Effector CD4-positive, alpha-beta T cell (primary cell): ENCODE measurements at places on chromosomes 1 and 21.
A peak's percentile ranks its signal among the peaks of the same experiment; 100 is the strongest.

GRCh38 chr1:191152776-191153175 lies 675.1 kb upstream of the BRINP3 start:
- no peak for DNase-seq

GRCh38 chr1:56436296-56436695 lies 143.1 kb downstream of the PLPP3 start:
- no peak for DNase-seq

GRCh38 chr1:146001709-146002108 lies 5.3 kb upstream of the TXNIP start:
- no peak for DNase-seq

DNA sequence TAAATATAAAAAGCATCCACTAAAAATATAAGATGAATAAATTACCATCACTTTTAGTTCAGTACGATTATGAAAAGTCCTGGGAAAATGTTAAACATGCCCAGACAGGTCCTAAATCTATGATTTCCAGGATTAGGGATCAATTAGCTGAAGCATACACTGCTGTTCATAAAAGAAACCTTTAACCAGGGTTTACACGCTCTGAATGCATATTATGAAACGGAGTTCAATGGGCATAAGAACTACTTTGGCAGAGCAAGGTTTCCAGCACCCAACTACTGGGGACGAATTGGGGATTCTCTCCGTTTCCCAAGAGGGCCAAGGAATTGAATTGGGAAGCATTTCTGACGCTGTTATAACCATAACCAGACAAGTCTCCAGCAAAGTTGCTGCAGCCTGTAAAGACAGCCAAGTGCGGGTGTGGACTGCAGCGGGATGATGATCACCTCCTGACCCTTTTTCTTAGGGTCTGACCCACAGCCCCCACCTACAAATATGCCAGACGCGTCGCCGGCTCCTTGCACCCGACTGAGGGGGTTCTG lies 1.6 kb downstream of the SLC30A1 start:
- DNase-seq = no peak

DNA sequence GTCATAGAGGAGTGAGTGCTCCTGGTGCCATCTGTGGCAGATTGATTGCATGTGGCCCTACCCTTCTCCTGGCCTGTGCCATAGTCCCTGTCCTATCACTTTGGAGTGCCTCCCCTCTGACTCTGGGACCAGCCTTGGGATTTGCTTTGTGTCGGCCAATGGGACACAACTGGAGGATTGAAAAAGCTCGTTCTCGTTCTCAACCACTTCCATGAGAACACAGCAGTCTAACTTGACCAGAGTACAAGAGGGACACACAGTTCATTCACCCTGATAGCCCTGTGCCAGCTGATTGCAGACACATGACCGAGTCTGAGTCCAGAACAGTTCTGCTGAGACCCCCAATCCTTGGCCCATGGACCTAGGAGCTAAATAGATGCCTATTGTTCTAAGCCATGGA lies 47.8 kb downstream of the C1orf198 start:
- no peak for DNase-seq

- no peak for DNase-seq
These were observed 1.8 kb downstream of the ADGRB2 start for GRCh38 chr1:31762323-31762722.

DNA sequence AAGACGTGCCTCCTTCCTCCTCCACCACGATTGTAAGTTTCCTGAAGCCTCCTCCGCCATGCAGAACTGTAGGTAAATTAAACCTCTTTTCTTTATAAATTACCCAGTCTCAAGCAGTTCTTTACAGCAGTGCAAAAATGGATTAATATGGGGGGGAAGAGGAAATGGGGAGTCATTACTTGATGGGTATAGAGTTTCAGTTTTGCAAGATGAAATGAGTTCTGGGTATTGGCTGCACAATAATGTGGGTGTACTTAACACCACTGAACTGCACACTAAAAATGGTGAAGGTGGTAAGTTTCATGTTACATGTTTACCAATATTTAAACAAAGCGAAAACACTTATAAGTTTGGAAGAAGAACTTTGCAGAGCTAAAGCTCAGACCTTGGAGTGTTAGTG lies 24.3 kb upstream of the DISP1 start:
- no peak for DNase-seq

- DNase-seq = no peak
These were observed 34.9 kb upstream of the IVNS1ABP start for GRCh38 chr1:185351734-185352466.

DNA sequence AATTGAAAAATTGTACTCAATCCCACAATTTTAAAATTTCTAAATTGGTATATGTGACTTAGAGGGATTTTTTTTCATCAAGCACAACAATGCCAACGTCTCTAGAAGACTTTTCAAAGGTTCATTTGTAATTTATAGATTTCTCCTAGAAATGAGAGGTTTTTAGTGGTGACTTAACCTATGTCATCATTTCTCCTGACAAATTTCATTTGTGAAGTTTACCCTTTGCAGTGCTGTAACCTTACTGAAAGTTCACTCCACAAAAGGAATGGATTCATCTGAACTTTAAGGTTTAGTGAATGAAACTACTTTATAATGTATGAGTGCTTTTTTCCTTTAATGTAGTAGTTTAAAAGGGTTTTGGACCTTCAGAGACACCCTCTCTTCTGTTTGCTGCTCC lies 16.1 kb downstream of the RBM15 start:
- DNase-seq = no peak

DNA sequence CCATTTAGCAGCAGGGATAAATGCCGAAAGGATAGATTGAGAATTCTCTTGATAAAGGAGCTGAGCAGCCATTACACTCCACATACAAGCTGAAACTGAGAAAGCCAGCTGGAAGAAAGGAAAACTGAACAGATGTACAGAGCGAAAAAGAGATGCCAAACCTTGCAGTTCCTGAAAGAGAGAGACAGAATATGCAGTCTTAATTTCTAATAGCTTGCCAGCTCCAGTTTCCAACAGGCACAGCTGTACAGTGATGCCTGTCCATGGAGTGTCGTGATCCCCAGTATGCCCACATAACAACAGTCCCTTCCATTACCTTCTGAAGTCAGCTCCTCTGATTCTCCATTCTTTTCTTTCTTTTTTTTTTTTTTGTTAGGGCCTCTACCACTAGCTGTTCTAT lies 22.7 kb downstream of the ABL2 start:
- DNase-seq = no peak

- no peak for DNase-seq
These were observed 209.1 kb upstream of the ZP4 start for GRCh38 chr1:238099871-238100270.

DNA sequence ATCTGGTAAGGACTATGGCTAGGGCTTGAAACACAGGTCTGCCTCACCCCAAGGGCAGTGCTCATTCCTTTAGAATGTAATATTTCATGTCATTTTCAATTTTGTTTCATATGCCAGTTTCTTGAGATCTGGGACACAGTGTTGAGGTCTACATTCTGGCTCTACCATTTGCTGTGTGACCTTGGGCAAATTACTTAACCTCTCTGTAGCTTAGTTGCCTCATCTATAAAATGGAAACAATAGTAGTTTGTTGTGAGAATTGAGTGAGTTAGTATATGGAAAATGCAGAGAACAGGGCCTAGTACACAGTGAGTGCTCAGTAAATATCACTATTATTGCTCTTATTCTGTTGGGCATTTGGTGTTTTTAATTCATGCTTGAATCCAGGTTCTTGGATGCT lies 84.4 kb downstream of the WDR3 start:
- no peak for DNase-seq

GRCh38 chr1:240619906-240620621 lies 8.1 kb upstream of the GREM2 start:
- no peak for DNase-seq

- peak; percentile 28 for DNase-seq
These were observed 577 bp downstream of the IKBKE start for GRCh38 chr1:206470692-206471414.

GRCh38 chr1:232813760-232814159 lies 8.5 kb downstream of the MAP10 start:
- no peak for DNase-seq

DNA sequence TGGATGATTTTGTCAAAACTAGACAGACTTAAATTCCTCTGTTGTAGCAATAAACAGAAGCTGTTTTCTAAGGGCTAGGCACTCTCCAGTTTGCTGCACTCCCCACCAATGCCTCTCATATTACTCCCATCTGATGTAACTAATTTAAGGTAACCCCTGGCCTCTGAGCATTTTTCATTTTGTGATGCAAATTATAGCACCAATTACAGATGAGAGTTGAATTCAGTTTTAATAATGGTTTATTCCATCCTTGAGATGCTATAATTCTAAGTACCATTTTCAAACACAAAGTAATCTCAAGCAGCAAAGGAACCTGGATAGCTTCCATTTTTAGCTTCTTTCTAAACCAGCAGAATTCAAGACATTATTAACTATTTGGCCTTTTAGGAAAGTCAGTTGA lies 280.4 kb upstream of the DAB1 start:
- no peak for DNase-seq

DNA sequence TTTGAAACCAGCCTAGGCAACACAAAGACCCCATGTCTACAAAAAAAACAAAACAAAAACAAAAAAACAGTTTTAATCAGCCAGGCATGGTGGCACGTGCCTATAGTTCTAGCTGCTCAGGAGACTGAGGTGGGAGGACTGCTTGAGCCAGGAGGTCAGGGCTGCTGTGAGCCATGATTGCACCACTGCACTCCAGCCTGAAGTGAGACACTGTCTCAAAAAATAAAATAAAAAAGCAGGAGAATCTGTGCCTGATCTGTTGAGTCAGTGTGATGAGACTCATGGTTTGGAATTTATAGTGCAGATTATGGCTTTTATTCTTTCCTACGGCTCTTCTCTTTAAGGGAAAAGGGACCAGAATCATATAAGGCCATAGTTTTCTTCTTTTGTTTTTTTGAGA lies 16.5 kb downstream of the TRIT1 start:
- DNase-seq = no peak

DNA sequence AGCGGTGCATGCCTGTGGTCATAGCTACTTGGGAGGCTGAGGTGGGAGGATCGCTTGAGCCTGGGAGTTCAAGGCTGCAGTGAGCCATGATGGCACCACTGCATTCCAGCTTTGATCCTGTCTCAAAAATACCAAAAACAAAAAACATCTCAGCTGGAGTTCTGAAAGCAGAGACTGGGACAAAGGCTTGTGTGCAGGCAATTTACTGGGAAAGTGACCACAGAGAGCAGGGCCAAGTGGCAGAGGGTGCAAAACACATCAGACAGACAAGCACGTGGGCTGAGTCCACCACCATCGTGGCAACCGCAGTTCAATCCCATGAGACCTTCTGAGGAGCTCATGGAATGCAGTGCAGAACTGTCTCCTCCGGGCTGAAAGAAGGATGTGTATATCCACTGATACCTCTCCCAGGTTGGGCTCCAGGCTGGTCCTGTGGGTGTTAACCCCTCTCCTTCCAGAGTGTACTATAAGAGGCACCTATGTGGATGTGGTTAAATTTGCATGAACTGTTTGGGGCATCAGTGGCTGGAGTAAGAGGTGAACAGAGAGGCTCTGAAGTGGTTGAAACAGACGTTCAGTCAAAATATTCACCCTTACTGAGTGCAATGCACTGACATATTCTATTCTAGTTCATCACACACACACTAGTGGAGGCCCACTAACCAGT lies 10.8 kb downstream of the PIGP start:
- DNase-seq = no peak

GRCh38 chr21:43365611-43366426 lies 61.1 kb downstream of the SIK1 start:
- DNase-seq = no peak

DNA sequence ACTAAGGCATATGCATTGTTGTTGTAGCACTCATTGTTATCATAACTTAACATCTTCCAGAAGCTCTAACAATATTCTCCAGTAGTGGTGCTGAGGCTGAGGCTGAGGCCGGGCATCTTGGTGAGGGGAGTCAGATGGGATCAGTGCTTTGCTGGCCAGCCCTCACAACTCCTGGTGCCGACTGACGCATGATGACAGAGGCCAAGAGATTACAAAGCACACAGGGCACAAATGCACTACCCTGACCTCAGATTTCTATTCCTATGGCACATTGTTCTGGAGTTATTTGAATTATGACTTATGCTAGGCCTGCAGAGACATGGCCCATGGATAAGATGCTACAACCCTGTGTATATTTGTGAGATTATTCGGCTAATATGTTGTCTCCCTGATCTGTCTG lies 8.3 kb upstream of the IGSF5 start:
- DNase-seq = no peak

DNA sequence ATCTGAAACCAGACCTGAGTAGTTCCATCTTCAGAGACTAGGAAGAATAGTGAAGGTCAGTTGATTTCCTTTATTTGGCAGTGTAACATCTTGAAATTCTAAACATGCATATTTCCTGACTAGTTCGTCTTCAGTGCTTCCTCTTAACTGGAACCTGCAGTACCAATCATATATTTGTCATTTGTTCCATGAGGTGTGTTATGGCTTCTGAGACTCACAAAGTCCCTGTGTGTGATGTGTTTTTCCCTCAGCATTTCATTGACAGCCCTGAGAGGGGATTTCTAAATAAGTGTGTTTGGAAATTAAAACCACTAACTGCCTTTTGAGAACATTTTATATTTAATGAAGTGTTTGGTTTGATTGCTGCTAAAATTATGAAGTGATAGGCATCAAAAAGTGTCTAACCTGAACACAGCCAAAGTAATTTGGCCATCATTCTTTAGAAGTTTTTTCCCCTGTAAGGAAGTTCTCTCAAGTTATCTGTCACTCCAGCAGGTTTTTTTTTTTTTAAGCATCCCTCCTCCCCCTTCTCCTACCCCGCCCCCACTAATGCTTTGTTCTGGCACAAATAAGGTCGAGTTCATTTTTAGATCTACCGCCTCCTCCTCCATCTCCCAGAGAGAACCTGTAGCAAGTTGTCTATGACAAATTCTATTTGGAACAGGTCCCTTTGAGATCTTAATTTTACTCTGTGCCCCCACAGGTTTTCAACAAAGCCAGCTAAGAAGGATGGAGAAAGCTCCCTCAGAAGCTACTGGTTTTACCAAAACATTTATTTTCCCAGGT lies 61.4 kb downstream of the TMEM200B start:
- DNase-seq = no peak

DNA sequence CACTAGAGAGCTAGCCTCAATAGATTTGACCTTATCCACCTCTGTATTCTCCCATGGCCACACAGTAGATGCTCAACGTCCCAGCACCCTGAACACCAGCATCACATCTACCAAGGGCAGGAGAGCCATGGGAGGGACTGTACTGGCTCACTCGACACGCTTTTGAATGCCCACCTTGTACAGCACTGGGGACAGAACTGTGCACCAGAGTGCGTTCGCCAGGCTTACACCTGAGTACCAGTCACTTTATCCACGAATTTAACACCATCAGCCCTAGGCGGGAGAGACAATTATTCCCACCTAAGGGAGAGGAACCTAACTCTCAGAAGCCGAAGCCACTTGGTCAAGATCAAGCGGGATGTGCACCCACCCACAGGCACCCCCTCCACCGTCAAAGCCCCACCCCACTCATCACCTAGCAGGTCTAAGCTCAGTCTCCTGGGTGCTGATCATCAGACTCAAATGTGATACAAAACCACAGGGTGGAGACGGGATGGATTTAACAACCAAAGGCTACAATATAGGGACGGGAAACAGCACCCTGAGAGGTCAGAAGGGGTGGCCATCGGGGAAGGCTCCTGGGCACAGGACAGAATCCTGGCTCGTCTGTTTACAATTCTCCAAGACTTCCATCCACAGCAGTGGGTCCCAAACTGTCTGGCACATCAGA lies 110.5 kb downstream of the GLIS1 start:
- no peak for DNase-seq
